ENCODE measurements at places on chromosomes 7 and 10.

DNA sequence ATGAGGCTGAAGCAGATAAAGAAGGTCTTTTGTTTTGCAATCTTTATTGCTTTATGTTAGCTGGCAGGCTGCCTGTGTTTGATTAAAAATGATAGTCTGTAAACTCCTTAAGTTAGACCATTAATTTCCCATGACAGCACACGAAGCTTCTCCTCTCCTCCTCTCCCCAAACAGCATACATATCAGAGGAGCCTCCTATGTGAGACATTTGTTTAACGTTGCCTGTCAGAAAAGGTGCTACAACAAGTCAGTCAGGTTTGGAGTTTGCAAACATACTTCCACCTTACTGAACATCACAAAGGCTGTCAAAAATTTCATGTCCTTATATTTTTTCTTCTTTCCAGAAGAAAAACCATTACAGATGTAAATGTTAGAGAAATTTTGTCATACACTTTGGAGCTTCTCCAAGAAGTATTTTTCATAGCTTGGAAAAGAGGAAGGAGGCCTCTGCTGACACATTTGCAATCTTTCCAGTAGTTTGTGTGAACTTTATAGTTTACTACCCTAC lies 393.1 kb downstream of the EXOC4 start:
- no peak for DNase-seq

- no peak for DNase-seq
Measured at GRCh38 chr7:75881436-75882095, 2.7 kb downstream of the RHBDD2 start.

DNA sequence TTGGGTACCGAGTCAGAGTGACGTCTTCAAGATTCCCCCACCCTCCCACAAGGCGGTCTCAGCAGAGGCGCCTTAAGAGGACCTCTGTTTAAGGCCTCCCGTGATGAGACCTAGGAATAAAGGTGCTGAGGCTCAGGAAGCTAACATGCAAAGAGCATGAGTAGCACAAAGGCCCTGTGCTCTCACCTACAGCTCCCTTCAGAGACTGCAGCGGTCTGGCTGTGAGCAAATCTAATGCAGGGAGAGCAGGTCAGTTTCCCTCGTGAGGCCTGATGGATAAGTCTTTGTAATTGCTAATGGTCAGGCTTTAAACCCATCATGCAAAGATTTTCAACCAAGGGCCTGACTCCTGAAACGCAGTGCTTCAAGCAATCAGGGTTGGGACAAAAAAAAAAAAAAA lies 909.3 kb upstream of the GHITM start:
- no peak for DNase-seq

DNA sequence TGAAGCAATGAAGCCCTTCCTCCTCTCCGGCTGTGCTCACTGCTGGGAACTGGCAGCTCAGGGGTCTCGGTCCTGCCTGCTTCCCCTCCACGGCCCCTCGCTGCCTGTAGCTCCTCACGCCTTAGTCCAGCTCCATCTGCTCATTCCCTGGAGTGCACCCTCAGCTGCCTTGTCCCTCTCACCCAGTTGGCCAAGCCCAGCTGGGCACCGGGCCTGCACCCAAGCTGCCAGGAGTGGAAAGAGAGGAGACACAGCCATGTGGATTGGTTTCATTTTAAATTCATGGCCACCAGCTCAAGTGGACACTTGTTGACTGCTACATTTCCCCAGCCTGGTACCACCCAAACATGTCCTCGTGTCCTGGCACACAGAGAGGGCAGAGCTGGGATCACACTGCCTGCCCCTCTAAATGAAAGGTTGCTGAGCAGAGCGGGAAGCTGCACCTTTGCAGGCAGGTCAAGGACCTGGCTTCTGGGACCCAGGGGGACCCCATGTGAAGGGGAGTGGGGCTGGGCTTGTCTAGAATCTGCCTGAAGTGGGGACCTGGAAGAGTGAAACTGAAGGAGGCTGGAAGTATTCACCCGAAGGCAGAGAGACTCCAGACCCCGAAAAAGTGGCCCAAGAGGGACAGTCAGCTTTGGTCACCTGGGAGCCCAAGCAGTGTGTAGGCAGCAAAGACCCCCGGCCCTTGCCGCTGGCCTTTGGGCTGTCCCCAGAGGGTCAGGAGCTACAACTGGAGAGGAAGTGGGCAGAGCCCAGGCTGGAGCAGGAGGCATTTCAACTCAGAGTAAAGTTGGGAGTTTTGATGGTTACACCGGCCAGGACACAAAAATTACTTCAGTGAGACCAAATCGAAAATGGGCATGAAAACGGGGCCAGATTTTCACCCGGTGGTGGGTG lies 15.0 kb upstream of the BNIP3 start:
- DNase-seq, result no peak

- DNase-seq, result no peak
Measured at GRCh38 chr7:132576721-132577085, 433 bp upstream of the PLXNA4 start.

- no peak for DNase-seq
Measured at GRCh38 chr7:114879554-114879953, 42.3 kb upstream of the MDFIC start.

Data from activated T-cell treated with anti-CD3 and anti-CD28 coated beads for 24 hours (primary cell).